ENCODE measurements at places on chromosomes 6 and 20. TPM values are rescaled to one million over a fixed set of nuclear protein-coding genes. Genes with fewer than 3 reads are reported as not detected.

DNA sequence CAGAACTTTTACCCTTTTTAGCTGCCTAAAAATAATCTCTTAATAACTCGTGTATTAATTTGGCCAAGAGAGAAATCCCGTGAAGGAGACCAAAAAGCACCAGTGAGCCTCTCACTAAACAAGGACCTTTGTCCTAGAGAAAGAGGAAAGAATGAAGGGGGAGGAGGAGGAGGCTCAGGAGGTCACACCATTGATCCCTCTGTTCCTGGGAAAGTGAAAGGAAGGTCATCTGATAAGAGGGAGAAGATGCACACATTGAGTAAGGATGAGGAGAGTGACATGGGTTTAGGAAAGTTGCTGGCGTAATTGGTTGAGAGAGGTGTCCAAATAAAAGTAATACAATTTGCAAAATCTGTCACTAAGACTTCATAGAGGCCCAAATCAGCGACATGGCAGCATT is 49.2 kb downstream of the HLA-DPB1 start:
- no peak overlapping the region for H3K4me3 ChIP-seq
- peaks cover 27% of the 10 kb centered on the region for H3K4me1 ChIP-seq
- H3K36me3 ChIP-seq: peaks cover 2% of the 10 kb centered on the region
- H3K27ac ChIP-seq: no peak overlapping the region
- no peak for DNase-seq
- peaks cover 19% of the 10 kb centered on the region for H3K27me3 ChIP-seq

DNA sequence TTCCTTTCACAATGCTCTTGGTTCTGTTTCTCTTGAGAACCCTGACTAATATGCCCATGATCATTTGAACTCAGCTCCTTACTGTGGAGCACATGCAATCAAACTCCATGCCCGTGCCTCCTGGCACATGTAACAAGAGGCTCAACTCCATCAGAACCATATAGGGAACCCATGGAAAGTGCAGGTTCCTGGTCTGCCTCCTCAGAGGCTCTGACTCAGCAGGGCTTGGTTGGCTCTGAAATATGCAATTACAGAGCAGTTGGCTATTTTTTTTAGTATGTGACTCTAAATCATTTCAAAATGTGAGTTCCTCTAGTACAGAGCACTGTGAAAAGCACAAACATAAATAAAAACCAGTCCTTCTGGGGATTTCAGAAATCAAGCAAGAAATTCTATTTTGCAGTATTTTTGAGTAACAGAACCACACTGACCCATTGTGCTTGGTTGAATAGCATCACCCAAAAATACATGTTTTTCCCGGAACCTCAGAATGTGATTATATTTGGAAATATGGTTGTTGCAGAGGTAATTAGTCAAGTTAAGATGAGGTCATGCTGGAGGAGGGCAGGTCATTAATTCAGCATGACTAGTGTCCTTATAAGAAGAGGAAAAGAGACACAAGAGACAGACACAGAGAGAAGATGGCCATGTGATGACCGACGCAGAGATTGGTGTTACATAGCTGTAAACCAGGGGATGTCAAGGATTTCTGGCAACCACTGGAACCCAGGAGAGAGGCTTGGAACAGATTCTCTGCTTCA is 13.2 kb upstream of the MAP3K4 start:
- no peak for DNase-seq
- H3K4me3 ChIP-seq: no peak overlapping the region
- peaks cover 6% of the 10 kb centered on the region for H3K27me3 ChIP-seq
- H3K36me3 ChIP-seq: no peaks in the 10 kb centered on the region
- H3K27ac ChIP-seq: no peak overlapping the region
- no peaks in the 10 kb centered on the region for H3K4me1 ChIP-seq

DNA sequence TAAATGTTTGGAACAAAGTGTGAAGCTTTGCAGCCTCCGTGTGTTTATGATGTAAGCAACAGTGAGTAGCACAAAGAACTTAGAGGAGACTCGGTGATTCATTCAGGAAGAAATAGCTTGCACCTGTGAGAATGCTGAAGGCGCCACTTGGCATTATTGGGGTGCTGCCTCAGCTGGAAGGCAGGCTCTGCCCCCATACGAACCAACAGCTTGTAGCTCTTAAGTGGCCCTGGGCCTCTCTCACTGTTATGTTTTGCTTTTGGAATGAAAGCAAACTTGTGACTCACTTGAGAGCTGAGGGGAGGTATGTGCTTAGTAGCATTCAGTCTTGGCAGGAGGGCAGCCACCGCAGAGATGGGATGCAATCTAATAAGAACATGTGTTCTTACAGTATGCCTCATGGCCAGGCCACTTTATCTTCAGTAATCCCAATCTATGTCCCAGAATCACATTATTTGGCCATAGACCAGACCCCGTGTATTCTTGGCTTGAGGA is 310.7 kb downstream of the EYA4 start:
- H3K27me3 ChIP-seq: peaks cover 7% of the 10 kb centered on the region
- DNase-seq: no peak
- no peaks in the 10 kb centered on the region for H3K36me3 ChIP-seq
- H3K4me1 ChIP-seq: no peaks in the 10 kb centered on the region
- no peak overlapping the region for H3K4me3 ChIP-seq
- no peak overlapping the region for H3K27ac ChIP-seq

DNA sequence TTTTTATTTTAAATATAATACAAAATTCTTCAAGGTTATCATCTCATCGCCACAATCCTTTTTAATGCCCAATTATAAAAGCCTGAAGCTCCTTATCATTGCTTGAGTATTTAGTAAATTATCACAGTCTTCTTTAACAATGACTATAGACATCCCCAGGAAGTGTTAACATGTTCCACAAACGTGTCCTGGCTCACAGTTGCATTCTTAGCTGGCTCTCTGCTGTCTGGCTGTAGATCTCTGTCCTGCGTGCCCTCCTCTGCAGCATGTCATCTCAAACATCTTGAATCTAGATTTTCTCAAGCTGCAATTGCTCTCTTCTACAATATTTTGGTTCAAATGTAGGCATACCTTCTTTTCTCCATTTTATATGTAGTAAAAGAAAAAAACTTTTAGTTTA is 885.2 kb downstream of the EPHA7 start:
- H3K27ac ChIP-seq: no peak overlapping the region
- no peak overlapping the region for H3K4me3 ChIP-seq
- H3K27me3 ChIP-seq: no peaks in the 10 kb centered on the region
- H3K36me3 ChIP-seq: no peaks in the 10 kb centered on the region
- no peaks in the 10 kb centered on the region for H3K4me1 ChIP-seq

DNA sequence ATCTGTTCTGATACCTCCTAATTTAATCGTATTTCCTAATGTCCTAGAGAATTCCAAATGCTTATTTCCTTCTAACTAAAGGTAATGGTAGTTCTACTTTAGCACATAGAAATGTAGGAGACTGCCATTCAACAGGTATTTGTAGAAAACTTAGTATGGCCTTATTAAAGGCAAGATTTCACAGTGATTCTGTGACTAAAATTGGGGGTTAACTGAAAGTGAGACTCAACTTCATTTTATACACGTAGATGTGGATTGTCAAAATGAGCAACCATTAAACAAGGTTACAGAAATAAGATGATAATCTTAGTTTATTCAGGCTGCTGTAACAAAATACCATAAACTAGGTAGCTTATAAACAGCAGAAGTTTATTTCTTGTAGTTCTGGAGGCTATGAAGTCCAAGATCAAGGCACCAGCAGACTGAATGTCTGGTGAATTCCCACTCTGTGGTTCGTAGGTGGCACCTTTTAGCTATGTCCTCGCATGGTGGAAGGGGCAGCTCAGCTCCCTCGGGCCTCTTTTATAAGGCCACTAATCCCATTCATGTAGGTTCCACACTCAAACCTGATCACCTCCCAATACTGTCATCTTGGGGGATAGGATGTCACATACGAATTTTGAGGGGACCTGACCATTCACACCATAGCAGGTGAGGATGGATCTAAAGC is 38.7 kb downstream of the TAB2 start:
- peaks cover 36% of the 10 kb centered on the region for H3K36me3 ChIP-seq
- no peak overlapping the region for H3K4me3 ChIP-seq
- H3K27me3 ChIP-seq: no peaks in the 10 kb centered on the region
- H3K27ac ChIP-seq: no peak overlapping the region
- DNase-seq: no peak
- H3K4me1 ChIP-seq: peaks cover 79% of the 10 kb centered on the region

GRCh38 chr6:24844903-24845302 is 46.2 kb upstream of the ARMH2 start:
- no peak overlapping the region for H3K4me3 ChIP-seq
- peak overlapping the region; percentile 31 for H3K27ac ChIP-seq
- DNase-seq: no peak
- H3K27me3 ChIP-seq: no peaks in the 10 kb centered on the region
- H3K36me3 ChIP-seq: peaks cover 64% of the 10 kb centered on the region

DNA sequence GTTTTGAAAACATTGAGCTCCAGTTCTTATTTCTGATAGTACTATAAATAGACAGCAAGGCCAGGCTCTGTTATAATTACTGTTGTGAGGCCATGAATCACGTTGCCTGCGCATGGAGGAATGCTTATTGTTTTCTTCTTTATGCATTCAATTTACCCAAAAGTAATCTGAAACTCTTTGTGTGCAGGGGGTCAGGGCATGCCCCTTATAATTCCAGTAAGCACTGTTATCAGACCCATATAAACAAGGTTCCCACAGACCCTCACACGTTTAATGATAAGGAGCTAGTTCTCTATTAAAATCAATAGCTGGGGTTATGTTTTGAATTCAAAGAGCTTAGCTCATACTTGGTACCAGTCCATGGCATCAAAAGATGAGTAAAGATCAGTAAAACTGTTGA is 174.8 kb upstream of the ARG1 start:
- H3K27ac ChIP-seq: no peak overlapping the region
- H3K4me3 ChIP-seq: no peak overlapping the region
- H3K4me1 ChIP-seq: peaks cover 15% of the 10 kb centered on the region

- DNase-seq: no peak
- H3K4me3 ChIP-seq: no peak within 1 kb of the TSS
- peaks cover 6% of the 10 kb centered on the region for H3K27me3 ChIP-seq
- H3K27ac ChIP-seq: no peak within 1 kb of the TSS
- H3K36me3 ChIP-seq: no peaks in the 10 kb centered on the region
Measured at GRCh38 chr6:73369563-73369962, at the start of gene OOEP. Gene OOEP (minus strand): TSS chr6:73369897. CDS start chr6:73369792, 105 bp downstream.

DNA sequence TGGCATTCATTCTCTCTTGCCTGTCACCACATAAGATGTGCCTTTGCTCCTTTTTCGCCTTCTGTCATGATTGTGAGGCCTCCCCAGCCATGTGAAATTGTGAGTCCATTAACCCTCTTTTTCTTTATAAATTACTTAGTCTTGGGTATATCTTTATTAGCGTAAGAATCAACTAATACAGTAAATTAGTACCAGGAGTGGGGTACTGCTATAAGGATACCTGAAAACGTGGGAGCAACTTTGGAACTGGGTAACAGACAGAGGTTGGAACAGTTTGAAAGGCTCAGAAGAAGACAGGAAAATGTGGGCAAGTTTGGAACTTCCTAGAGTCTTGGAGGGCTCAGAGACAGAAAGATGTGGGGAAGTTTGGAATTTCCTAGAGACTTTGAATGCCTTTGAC is 46.6 kb downstream of the RNF182 start:
- H3K36me3 ChIP-seq: no peaks in the 10 kb centered on the region
- H3K27ac ChIP-seq: no peak overlapping the region
- H3K4me3 ChIP-seq: no peak overlapping the region
- no peak for DNase-seq
- H3K27me3 ChIP-seq: peaks cover 8% of the 10 kb centered on the region
- no peaks in the 10 kb centered on the region for H3K4me1 ChIP-seq

- no peaks in the 10 kb centered on the region for H3K36me3 ChIP-seq
- H3K4me3 ChIP-seq: peak overlapping the region; percentile 38
Measured at GRCh38 chr6:138455746-138456400, 43.4 kb downstream of the NHSL1 start.

GRCh38 chr6:15462256-15462655 is 200.6 kb downstream of the DTNBP1 start:
- no peaks in the 10 kb centered on the region for H3K27me3 ChIP-seq
- H3K4me3 ChIP-seq: no peak overlapping the region
- no peak for DNase-seq
- H3K4me1 ChIP-seq: peaks cover 71% of the 10 kb centered on the region
- no peak overlapping the region for H3K27ac ChIP-seq
- peaks cover 25% of the 10 kb centered on the region for H3K36me3 ChIP-seq

- H3K36me3 ChIP-seq: no peaks in the 10 kb centered on the region
- DNase-seq: no peak
- H3K4me1 ChIP-seq: no peaks in the 10 kb centered on the region
- no peak overlapping the region for H3K4me3 ChIP-seq
- no peaks in the 10 kb centered on the region for H3K27me3 ChIP-seq
Measured at GRCh38 chr6:48378884-48379407, 267.9 kb upstream of the PTCHD4 start.

DNA sequence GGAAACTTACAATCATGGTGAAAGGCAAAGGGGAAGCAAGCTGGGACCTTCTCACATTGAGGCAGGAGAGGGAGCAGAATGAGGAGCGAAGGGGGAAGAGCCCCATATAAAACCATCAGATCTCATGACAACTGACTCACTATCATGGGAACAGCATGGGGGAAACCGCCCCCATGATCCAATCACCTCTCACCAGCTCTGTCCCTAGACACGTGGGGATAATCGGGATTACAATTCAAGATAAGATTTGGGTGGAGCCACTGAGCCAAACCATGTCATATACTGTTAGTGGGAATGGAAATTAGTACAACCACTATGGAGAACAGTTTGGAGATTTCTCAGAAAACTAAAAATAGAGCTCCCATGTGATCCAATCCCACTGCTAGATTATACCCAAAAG is 163.7 kb downstream of the MANEA start:
- H3K4me1 ChIP-seq: no peaks in the 10 kb centered on the region
- H3K27ac ChIP-seq: no peak overlapping the region
- no peak overlapping the region for H3K4me3 ChIP-seq
- no peaks in the 10 kb centered on the region for H3K36me3 ChIP-seq
- no peak for DNase-seq
- no peaks in the 10 kb centered on the region for H3K27me3 ChIP-seq

GRCh38 chr6:110456694-110457093 is 19.7 kb downstream of the SLC22A16 start:
- no peaks in the 10 kb centered on the region for H3K4me1 ChIP-seq
- no peaks in the 10 kb centered on the region for H3K36me3 ChIP-seq
- H3K4me3 ChIP-seq: no peak overlapping the region
- H3K27ac ChIP-seq: no peak overlapping the region
- no peak for DNase-seq

GRCh38 chr6:47146431-47147174 is 104.5 kb upstream of the ADGRF1 start:
- H3K36me3 ChIP-seq: no peaks in the 10 kb centered on the region
- H3K27me3 ChIP-seq: peaks cover 6% of the 10 kb centered on the region
- no peak overlapping the region for H3K4me3 ChIP-seq
- H3K4me1 ChIP-seq: no peaks in the 10 kb centered on the region

The TFAP2B gene
- total RNA-seq: not detected

The TP53TG5 gene
- 0.07 TPM for total RNA-seq

The EYA4 gene
- not detected for total RNA-seq

The CRISP1 gene
- not detected for total RNA-seq

The KHDC3L gene
- total RNA-seq: not detected

The SLC12A5 gene
- total RNA-seq: 0.42 TPM

The GRM1 gene
- not detected for total RNA-seq

The SLC22A2 gene
- not detected for total RNA-seq

The BNIP5 gene
- total RNA-seq: not detected

The PRKN gene
- total RNA-seq: not detected

The OXT gene
- not detected for total RNA-seq

The DEFB124 gene
- total RNA-seq: not detected

The OR5V1 gene
- not detected for total RNA-seq
